A172 (cell line): ENCODE measurements at places on chromosomes 6 and 20.

- DNase-seq: no peak
Measured at GRCh38 chr6:127494240-127494767, 24.8 kb downstream of the MTCL3 start.

- DNase-seq: no peak
Measured at GRCh38 chr6:98847779-98848538, 13.6 kb downstream of the POU3F2 start.

- no peak for DNase-seq
Measured at GRCh38 chr6:130906736-130907381, 79.7 kb downstream of the SMLR1 start.

DNA sequence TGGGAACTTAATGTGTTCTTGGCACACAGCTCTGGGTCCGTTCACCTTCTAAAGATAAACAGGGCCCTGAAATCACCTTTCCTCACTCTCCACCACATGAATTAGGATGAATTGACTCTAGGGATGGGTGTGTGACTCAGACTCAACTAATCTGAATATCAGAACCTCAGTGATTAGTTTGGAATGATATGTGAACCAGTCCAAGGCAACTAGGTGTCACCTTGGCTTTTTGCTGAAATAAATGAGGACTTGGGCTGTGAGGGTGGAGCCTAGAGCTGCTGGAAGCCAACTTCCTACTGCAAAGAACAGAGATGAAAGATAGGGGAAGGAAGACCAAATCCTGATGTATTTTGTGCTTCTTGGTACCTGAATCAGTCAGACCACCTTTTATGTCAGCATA lies 132.0 kb upstream of the RNF24 start:
- no peak for DNase-seq

- no peak for DNase-seq
Measured at GRCh38 chr20:17642404-17643269, 39.4 kb downstream of the RRBP1 start.

DNA sequence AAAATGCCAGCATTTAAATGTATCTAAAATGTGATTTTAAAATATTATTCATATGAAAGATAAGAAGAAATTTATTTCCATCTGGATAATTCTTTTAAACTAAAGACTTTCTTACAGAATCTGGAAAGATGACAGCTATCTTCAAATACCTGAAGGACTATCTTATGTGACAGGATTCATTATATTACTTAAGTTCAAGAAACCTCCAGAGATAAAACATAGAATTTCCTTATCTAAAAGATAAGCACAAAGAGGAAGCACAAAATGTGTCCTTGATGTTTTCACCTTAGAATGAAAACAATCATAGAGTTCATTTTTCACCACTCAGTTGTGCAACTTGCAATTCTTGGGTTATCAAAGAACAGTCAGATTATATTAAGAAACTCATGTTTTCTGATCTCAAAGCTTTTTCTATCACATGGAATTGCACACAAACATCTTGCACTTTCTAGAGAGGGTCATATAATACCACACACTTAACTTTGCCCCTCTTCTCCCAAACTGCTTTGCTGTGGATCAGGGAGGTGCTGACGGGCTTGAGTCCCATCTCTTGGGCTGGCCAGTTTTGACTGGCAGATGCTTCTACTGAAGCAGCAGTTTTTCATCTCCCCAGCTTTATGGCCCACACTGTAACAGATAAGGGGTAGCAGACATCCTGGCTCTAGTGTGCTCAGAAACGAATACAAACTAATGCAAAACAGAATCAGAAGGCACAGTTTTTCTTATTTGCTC lies 467.4 kb downstream of the CDC5L start:
- no peak for DNase-seq
